ENCODE measurements at places on chromosomes 16 and 17.
A peak's percentile ranks its signal among the peaks of the same experiment; 100 is the strongest.

- DNase-seq, result no peak
Measured at GRCh38 chr17:29129731-29130130, 50.5 kb downstream of the MYO18A start.

DNA sequence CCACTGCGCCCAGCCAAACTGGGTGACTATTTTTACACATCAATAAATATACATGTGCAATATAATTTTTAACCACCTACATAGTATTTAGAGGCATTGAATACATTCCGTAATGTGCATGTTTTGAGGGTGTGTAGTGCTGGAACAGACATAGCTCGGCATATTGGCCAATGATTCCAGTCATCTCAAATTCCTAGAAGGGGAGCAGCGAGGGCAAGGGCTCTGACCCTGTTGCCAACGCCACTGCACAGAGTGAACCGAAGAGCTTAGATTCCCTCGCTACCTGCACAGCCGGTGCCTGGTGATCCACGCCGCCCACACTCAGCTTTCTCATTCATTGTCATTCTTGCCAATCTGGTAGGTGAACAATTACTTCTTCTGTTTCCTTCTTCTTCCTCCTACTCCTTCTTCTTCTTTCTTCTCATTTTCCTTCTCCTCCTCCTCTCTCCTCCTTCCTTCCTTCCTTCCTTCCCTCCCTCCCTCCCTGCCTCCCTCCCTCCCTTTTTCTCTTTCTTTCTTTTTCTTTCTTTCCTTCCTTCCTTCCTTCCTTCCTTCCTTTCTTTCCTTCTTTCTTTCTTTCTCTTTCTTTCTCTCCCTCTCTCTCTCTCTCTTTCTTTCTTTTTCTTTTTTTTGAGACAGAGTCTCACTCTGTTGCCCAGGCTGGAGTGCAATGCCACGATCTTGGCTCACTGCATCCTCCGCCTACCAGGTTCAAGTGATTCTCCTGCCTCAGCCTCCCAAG lies 26.3 kb upstream of the ATP2A3 start:
- DNase-seq, result no peak

GRCh38 chr17:12634789-12635414 lies 30.8 kb upstream of the MYOCD start:
- no peak for DNase-seq

DNA sequence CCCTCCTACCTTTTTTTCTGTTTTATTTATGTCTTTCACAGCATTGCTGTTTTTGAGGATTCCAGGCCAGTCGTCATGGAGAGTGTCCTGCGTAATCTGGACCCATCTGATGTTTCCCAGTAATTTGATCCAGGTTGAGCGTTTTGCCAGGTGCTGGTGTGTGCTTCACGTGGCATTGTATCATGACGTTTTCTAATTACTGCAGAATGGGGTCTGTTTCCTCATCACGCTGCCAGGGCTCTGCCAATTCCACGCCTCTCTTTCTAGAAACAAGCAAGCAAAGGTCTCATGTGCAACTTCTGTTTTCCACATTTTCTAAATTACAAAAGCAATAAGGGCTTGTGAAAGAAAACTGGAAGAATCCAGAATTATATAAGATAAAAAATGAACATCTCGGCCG lies 28.3 kb upstream of the BHLHA9 start:
- DNase-seq, result no peak

GRCh38 chr16:88403794-88404581 lies 21.2 kb downstream of the ZNF469 start:
- no peak for DNase-seq

- DNase-seq, result no peak
Measured at GRCh38 chr17:28973425-28973824, 22.1 kb upstream of the PHF12 start.

DNA sequence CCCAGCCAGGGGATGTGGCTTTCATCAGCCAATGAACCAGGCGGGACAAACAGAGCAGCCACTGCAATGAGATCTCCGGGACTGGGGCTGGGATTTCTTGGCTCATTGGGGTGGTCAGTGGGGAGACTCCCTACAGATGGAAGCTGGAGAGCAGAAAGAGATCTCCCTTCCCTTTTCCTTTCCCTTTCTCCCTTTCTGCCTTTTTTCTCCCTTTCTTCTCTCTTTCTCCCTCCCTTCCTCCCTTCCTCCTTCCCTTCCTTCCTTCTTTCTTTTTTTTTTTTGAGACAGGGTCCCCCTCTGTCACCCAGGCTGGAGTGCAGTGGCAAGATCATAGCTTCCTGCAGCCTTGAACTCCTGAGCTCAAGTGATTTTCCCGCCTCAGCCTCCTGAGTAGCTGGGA lies 14.0 kb downstream of the LAT start:
- DNase-seq, result no peak

DNA sequence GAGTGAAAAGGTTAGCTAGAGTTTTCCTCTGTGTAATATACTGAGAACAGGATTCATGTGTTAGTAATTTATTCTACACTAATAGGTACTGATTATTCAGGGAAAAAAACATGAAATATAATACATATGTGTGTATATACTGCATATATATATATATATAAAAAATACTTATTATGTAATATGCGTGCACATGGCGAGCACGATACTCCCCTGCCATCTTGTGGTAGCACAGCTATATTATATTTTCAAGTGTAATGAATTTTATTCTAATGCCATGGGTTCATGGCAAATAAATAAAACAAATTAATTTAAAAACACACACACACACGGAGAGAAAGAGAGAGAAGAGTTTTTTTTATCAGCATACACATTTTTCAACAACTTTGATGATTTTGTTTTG lies 460.6 kb downstream of the KCNJ2 start:
- DNase-seq, result no peak

GRCh38 chr17:43988301-43988700 lies 16.1 kb upstream of the NAGS start:
- no peak for DNase-seq

GRCh38 chr17:8060274-8060673 lies 21.4 kb downstream of the ALOX15B start:
- DNase-seq, result no peak

DNA sequence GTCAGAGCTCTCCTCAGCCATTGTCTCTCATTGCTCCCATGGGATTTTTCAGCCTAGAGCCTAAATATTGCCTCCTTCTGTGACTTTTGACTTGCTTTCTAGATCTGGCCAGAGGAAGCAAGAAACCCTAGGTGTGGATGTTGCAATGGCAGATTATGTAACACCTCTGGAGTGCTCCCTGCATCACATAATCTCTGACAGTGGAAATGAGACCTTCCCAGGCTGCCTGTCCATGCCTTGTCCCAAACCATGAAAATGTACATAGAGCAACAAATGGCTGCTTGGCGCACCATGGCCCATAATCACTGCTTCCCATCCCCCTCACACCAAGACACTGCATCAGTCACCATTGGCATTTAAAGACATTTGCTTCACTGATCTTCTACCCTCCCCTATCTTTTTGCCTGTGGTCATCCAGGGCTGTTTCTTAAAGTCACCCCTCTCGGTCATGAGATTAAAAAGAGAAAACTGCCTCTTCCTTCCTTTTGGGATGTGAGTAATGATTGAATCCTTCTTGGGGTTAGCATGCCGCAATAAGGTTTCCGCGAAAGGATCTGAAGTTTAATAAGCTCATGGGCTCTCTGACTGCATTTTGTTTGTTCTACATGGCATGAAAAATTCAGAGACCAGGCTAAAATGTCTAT lies 34.2 kb upstream of the CCL2 start:
- DNase-seq, result no peak

DNA sequence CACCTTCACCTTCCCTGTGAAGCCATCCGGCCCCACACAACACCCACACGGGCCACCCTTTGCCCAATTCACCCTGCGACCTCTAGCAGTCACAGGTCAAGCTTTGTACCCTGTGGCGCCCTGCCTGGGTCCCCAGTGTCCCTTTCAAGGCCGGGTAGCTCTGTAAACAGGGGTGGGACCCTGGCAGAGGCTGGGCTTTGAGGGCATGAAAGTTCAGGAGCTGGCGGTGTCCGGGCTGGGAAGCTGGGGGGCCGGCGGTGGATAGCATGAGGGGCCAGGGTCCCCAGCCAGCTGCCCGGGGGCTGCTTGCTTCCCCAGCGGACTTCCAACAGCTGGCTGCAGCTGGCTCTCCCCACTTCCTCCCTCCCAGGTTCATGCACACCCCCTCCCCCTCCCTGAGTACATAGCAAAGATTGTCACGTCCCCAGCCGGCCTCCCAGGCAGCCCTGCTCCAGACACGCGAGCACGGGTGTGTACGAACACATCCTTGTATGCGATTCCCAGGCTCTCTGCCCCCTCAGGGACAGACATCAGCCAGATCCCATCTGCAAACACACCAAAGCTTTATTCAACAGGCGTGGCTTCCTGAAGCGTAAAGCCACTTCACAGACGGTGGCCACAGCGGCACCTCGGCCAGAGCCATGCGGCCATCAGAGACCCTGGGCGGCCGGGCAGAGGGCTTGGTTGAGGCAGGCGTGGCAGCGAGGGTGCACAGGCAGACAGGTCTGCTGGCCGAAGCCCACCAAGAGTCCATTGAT lies 8.2 kb downstream of the NTHL1 start:
- peak; percentile 45 for DNase-seq

DNA sequence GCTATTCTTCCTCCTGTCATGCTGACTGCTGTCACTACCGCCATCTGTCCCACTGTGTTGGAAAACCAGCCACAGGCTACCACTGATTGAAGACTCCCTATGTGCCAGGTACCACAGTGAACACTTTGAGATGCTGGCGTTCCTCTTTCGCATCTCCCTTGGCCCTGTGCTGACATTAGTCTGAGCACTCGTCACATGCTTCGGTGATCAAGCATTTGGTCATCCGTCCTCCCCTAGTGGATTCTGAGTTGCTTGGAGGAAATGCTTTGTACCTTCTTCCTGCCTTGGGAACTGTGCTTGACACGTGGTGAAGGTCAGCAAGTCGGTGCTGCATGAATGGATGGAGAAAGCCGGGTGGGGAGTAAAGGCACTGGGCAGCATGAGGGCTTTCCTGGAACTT lies 260.1 kb downstream of the SNX29 start:
- DNase-seq, result no peak

DNA sequence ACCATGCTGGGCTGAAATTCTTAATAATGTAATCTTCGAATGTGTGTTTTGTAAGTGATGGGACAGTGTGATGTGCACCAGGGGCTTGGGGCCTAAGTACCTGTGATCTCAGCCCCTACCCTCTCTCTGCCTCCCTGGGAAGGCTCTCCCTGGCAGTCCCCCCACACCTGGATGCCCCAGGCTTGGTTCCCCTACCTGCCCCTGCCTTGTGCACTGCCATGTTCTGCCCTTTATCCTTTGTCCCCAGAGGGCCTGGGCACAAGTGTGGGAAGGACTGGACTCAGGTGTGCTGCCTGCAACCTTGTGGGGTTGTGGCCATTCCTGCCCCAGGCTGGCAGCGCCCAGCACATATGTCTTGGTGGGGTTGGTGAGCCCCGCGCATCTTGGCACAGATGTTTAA lies 55.4 kb upstream of the CREBBP start:
- no peak for DNase-seq

- no peak for DNase-seq
Measured at GRCh38 chr16:74748616-74749026, 26.0 kb downstream of the FA2H start.

DNA sequence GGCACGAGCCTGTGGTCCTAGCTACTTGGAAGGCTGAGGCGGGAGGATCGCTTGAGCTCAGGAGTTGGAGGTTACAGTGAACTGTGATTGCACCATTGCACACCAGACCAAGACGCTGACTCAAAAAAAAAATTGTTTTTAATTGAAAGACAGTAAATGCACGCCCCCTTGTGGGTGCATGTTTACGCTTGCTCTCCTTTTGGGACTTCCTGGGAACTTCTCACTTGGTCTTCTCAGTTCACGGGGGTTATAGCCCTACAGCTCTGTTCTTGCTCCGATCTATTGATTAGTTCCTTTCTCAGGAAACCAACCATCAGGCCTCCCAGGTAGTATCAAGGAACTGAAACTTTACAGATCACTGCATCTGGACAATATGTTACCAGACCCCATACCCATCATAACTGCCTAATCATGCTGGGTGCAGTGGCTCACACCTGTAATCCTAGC lies 14.2 kb upstream of the RIPOR1 start:
- peak; percentile 61 for DNase-seq

DNA sequence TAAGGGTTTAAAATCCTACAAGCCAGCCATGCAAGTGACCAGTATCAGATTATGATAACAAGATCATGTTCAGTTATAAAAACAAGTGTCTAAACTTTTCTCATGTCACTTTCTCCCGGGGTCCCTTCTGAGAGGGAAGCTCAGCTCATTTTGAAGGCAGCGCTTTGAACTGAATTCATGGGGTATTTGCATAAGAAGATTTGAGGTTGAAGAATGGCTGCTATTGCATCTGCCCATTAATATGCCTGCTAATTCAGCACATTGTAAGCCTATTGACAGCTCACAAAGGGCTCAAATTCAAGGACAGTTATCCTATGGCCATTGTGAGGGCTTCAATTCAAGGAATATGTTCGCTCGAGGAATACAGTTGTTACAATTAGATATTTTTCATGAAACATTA lies 290.2 kb upstream of the IRX3 start:
- no peak for DNase-seq

DNA sequence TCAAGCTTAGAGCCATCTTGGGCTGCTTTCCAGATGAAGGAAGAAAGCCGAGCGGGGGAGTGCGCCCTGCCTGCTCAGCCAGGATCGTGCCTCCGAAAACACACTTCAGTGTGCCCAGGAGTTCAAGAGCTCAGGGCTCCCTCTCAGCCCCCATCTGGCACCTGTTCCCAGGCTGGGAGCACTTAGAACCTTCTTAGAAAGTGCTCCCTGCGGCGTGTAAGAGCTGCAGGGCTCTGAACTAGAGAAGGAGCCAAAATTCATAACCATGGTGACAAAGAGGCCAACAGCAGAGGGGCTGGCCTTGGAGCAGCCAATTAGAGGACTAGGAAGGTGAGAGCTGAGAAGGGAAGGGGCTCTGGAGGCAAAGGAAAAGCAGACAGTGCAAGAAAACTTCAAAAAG lies 59.0 kb upstream of the TNRC6C start:
- no peak for DNase-seq

- DNase-seq, result no peak
Measured at GRCh38 chr17:65220732-65221131, 83.6 kb downstream of the RGS9 start.

- no peak for DNase-seq
Measured at GRCh38 chr17:57577751-57578607, 167.1 kb downstream of the CCDC182 start.

GRCh38 chr16:78249832-78250231 lies 150.4 kb downstream of the WWOX start:
- peak; percentile 36 for DNase-seq

GRCh38 chr16:9503251-9503984 lies 412.0 kb downstream of the HAPSTR1 start:
- DNase-seq, result no peak

- DNase-seq, result no peak
Measured at GRCh38 chr17:4665027-4665426, 23.5 kb upstream of the ALOX15 start.

Measured in pancreas (tissue), 10 donors.